Amniotic stem cell (primary cell): ENCODE measurements at places on chromosomes 2 and 18.

DNA sequence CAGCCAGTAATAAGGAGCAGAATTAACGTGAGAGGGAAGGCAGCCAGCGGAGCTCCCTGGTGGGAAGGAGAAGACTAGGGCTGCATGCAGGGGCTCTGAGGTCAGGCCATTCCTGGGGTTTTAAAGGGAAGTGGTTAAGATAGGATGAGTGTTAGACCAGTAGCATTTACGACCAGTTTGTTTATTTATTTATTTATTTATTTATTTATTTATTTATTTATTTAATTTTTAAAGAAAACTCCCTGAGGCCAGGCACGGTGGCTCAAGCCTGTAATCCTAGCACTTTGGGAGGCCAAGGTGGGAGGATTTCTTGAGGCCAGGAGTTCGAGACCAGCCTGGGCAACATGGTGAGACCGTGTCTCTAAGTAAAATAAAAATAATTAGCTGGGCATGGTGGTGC is 152.8 kb downstream of the FHOD3 start:
- DNase-seq, result no peak

- DNase-seq, result no peak
Measured at GRCh38 chr2:183060571-183061231, 17.8 kb upstream of the DUSP19 start.

DNA sequence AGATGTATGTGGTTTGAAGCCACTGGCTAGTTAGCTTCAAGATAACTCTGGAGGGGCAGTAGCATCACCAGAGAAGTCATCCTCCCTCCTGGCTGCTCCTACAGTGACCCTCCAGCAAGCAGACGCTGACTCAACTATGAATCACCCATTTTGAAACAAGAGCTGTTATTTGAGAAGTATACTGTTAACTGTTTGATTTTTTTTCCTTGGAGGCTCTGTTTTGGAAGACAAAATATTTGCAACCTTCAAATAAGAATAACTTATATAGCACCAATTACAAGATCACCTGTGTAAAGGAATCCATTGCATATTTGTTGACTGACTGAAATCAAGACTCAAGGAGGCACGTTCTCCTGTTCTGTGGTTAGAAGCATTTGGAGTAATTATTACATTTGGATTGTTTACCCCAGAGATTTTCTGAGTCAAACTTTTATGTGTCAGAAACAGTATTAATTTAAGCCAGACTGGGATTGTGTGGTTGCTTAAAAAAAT is 313.8 kb downstream of the MTX2 start:
- DNase-seq, result peak; percentile 55

DNA sequence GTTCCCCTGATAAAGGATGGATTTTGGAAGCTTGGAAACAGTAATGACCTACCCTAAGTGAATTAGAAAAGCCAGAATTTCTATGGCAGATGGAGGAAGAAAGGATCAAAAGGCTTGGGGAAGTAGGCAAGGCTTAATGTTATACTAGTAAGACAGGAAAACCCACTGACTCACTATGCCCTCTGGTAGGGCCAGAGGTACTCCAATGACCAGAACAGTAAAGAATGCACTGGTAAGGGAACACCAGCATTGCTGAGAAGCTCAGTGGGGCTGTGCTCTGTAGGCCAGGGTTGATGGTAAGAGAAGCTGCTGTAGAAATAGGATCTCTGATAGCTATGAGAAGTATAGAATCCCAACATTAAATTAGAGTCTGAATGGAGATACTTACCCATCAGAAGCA is 126.4 kb downstream of the GFPT1 start:
- no peak for DNase-seq

GRCh38 chr2:161436411-161436810 is 20.3 kb downstream of the TBR1 start:
- peak; percentile 55 for DNase-seq

DNA sequence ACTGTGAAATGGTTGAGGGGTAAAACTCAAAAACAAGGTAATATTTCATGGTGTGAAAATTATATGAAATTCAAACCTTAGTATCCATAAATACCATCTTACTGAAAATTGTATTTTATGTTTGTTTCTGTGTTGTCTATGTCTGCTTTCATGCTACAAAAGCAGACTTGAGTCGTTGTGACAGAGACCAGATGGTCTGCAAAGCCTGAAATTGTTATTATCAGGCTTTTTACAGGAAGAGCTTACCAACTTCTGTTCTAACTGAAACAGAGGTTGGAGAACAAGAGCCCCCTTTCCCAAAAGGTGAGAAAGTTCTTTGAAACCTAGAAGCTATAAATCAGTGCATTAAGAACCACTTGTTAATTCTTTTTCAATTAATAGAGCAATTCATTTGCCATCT is 110.0 kb downstream of the COL4A4 start:
- no peak for DNase-seq

DNA sequence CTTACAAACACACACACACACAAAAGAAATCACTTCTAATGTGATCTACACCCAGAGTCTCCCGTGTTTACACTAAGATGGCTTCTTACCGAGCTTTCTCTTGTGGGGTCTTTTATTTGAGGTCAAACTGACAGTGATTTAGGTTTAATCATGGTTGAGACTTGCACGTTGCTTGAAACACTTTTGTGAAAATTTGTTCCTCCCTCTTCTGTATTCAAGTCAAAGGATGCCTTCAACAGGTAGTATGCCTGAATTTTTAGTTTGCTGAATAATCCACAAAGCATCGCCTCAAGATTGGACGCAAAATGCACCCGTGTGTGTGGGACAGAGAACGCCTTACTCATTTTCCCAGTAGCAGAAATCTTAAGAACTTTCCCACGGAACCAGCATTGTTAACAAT is 4.0 kb upstream of the ZNF516 start:
- DNase-seq, result no peak

GRCh38 chr2:218035463-218036100 is 32.8 kb upstream of the TNS1 start:
- no peak for DNase-seq

DNA sequence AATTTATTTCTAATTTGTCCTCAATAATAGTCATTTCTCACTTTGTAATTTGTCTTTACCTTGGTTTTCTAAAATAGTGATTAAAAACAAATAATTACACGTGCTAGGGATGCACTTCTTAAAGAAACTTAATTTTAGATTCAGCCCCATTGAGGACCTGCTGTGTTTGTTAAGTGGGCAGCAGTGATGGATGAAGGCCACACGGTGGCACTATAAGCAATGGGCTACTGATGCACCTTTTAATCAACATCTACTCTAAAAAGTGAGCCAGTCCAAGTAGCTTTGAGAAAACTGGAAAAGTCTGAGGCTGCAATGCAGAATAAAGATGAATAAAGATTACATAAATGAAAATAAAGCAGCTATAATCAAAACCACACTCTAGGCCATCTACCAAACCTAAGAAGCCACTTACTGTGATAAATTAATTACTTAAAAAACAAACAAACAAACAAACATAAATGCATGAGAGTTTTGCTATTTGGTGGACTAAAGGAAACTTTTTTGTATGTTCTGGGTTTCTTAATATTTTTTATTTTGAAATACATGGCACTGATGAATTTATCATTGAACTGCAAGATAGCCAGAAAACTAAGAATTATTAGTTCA is 89.3 kb downstream of the PDE11A start:
- no peak for DNase-seq

- DNase-seq, result no peak
Measured at GRCh38 chr2:240355962-240356361, 79.5 kb upstream of the GPC1 start.

DNA sequence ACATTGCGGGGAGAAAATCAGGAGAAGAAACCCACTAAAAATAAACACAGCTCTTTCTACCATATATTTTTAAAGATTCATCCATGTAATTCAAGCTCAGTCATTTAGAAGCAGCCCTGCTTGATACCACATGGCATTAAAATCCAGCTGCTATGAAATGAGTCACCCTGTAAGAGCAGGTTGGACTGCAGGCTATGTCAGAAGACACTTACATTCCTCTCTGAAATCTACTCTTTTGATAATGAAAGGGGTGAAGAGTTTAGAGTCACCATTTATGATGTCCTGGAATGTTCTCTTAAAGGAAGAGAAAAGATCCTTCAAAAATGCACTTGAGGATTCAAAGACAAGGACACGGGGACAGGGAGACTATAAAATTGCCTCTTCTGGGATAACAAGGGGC is 100.6 kb upstream of the APCDD1 start:
- peak; percentile 21 for DNase-seq

DNA sequence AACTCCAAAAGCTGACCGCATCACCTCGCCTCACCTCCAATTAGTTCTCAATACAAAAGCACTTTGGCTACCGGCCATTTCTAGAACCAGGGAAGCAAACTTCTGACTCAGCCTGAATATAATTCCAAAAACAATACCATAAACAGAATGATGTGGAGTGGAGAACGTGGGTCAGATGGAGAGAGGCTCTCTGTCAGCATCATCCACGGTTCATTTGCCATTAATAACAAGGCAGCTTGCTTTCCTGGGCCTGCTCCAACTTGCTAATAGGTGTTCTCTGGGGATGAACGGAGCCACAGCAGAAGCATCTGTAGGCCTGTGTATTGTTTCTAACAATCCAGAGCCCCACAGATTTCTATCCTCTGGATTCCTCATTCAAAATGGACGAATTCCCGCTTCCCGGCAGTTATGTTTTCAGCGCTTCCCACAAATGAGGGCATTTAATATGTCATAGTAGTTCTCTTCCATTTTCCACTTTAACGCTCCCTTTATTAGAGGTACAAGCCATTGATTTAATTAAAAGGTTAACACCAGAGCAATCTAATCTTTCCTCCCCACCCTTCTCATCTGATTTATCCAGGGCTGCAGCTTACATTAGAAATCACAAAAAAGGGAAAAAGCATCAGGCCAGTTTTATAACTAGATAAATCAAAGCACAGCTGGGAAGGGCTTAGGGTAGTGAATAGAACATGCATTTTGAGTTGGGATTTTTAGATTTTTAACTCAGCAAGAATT is 23.2 kb upstream of the CNTNAP5 start:
- no peak for DNase-seq

DNA sequence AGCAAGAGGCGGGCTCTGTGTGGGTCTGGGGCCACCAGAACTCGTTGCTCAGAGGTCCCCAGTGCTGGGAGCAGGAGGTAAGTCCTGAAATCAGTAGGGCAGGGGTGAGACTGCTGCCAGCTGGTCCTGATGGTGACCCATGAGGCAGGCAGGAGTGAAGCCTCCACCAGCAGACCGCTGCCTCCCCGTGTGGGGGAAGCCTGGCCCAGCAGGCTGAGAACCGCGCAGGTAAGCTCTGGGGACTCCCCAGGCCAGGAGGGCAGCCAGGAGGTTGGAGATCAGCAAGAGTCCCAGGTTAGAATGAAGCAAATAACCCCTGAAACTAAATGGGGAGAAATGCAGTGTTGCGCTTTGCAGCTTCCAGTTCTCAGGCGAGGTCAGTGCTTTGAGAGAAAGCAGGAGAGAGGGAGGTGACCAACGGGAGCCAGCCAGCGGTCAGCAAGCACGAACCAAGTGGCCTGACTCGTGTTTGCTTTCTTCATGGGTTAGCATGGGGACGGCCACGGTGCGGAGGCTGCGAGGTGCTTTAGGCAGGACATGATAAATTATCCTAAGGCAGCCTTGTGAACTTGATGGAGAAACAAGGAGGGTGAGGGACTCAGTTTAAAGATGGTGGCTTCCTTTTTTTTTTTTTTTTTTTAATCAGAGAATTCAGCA is 26.2 kb downstream of the INHBB start:
- DNase-seq, result no peak

DNA sequence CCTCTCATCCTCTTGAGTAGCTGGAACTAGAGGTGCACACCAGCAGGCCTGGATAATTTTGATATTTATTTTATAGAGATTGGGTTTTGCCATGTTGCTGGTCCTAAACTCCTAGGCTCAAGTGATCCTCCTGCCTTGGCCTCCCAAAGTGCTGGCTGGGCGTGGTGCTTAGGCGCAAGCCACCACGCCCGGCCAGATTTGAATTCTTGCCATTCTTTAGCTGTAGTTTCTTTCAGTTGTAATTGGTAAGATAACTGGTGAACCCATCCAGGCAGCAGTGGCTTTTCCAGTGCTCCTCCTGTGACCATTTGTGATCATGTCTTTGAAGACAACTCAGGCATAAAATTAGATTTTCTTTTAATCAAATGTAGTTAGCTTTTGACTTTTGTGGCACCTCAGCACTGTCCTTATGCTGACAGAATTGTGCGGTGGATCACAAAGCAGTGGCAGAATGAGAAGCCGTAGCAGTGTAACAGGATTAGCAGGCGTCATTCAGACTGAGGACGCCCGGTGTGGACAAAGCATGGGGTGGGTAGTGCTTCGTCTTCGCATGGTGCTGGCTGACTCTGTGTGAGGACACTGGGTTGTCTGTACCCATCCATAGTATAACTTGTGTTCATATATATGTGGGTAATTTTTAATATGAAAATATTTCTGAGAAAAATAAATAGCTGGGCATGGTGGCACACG is 30.0 kb upstream of the TOGARAM2 start:
- DNase-seq, result no peak

DNA sequence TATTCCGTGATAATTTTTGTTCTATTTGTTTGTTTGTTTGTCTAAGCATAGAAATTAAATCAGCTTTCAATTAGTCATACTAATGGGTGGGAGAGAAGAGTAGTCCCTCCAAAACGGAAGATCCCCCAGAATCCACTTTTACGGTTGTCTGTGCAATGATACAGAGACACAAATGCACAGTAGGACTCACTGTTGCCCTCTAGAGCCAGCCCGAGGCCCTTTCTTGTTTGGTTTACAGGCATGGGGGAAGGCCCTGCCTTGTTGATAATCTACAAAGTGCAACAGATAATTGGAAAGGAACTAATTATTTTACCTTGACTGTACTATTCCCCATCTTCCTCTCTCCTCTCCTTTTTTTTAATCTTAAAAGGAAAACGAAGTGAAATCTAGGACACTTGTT is 121.1 kb downstream of the ACOXL start:
- DNase-seq, result no peak

- DNase-seq, result no peak
Measured at GRCh38 chr2:145740302-145740701, 1220.4 kb upstream of the ZEB2 start.

GRCh38 chr2:11777066-11777782 is 30.8 kb downstream of the LPIN1 start:
- DNase-seq, result no peak

GRCh38 chr2:241139531-241140444 is 9.5 kb downstream of the PASK start:
- DNase-seq, result no peak

GRCh38 chr18:45752681-45753080 is 28.7 kb downstream of the SLC14A1 start:
- DNase-seq, result no peak

- DNase-seq, result no peak
Measured at GRCh38 chr18:13464432-13465123, 246.0 kb downstream of the LDLRAD4 start.
